Suppressor macrophage treated with lipopolysaccharide for 4 hours (primary cell): ENCODE measurements at places on chromosomes 16 and 17.

- DNase-seq, result no peak
These were observed 34.0 kb upstream of the ADAMTS18 start for GRCh38 chr16:77468831-77469230.

DNA sequence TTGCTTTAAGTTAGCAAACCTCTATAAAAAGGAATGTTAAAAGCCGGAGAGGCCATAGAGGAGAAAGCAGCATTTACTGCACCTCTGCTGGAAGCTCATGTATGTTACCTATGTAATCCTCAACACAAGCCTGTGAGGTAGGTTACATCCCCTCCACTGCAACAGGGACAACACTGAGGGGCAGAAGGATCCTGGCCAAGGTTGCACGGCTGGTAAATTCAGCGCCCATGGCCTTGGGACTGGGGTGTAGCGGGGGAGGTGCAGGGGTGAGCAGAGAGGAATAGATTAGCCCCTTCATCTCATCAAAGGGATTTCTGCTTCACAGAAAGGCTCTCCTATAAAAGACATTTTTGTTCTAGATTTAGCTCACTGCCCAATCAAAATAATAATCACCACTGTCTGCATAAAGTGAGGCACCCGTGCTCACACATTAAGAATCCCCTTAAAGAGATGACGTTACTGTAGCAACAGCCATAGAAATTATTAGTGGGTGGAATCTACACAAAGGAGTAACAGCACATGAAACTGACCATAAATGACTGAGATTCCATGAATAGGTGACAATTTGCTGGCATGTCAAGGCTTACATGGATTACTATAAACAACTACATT, 3.3 kb downstream of the ZCCHC14 start:
- no peak for DNase-seq

DNA sequence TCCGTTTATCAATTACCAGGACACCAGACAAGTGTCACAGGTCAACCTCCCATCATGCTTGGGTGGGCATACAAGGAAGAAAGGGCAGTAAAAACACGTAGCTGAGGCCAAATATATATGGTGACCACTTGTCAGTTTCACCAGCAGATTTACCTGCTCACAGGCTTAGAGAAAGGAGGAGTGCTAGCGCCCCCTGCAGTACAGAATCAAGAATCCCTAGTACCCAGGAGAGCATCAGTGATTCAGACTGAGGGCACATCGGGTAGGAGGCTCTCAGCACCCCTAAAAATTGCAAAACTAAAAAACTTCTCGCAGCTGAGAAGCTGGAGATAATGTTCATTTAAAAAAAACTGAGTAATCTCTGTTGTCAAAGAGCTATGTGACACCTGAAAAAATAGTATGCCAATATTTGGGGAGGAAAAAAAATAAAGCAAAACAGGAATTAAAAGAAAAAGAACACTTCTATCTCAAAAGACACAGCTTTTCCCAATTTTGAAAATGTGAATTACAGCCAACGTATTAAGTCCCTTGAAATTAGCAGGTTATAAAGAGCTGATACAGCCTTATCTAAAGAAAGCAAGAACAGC, 21.2 kb upstream of the MON1B start:
- peak; percentile 50 for DNase-seq

DNA sequence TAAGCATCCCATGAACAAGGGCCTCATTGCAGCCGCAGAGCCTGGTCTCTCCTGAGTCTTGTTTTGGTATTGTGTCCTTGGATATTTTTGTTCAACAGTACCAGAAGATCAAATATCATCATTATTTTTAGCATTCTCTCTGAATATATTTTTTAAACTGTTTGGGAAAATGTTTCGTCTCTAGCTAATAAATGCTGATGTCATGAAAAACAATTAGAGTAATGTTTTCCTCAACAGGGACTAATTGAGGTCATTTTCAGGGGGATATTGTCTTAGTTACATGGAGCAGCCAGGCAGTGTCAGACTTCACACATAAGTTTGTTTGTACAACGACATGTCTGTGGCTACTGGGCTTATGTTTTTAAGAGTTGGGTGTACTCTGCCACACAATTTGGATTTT, 805.3 kb upstream of the SOX9 start:
- no peak for DNase-seq

- no peak for DNase-seq
These were observed 6.7 kb downstream of the HAGHL start for GRCh38 chr16:733382-734207.

GRCh38 chr17:4175921-4176807, 33.2 kb downstream of the CYB5D2 start:
- no peak for DNase-seq

DNA sequence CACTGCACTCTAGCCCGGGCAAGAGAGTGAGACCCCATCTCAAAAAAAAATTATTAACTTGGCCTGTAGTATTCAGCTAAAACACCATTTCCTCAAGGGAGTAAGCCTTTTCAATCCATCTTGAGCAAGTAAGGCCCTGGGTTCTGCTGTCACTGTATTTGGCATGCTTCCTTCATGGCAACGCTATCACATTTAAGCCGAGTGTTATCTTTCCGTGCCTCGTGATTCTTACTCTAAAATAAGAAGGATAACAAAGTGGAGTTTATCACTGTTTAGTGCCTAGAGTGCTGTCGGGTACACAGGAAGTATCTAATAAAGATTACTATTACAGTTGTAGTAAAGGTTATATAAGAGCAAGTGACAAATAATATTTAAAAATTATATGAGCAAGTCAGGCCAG, 8.8 kb downstream of the VPS53 start:
- DNase-seq, result no peak

GRCh38 chr17:80358861-80359260, 56.1 kb upstream of the ENDOV start:
- DNase-seq, result no peak

DNA sequence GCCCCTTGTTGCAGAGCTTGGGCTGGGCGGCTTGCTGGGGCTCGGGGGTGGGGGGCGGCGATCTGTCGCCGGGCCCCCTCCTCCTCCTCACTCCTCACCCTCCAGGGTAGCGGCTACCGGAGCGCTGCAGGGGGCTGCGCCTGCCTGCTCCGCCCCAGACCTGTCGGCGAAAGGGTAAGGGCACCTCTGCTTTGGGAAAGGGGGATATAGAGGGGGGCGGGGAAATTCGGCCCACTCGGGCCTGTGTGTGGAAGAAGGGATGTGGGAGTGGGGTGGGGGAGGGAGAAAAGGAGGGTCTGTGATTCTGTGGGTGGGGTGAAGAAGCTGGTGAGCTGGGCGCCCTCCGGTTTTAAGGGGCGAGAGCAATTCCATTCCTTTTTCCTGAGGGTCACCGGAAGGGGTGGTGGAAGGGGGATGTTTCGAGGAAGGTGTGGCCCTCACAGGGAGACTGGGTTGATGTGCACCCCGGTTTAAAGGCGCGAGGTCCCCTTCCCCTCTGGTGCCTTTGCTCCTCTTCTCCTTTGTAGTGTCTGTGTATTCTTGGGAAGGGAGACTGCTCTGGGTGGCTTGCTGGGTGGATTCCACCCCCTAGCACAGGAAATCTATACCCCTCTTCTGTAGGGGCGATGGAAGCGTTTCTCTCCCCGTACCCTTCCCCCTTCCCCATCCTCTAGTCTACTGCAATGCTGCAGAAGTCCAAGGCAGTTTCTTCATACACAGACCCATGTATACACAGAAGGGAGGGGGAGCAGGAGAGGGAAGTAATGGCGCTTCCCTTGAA, 878 bp downstream of the TAOK1 start:
- DNase-seq, result peak; percentile 61

GRCh38 chr17:7496470-7497183, 12.5 kb downstream of the POLR2A start:
- DNase-seq, result no peak

- DNase-seq, result no peak
These were observed 11.8 kb downstream of the HASPIN start for GRCh38 chr17:3735515-3735914.

DNA sequence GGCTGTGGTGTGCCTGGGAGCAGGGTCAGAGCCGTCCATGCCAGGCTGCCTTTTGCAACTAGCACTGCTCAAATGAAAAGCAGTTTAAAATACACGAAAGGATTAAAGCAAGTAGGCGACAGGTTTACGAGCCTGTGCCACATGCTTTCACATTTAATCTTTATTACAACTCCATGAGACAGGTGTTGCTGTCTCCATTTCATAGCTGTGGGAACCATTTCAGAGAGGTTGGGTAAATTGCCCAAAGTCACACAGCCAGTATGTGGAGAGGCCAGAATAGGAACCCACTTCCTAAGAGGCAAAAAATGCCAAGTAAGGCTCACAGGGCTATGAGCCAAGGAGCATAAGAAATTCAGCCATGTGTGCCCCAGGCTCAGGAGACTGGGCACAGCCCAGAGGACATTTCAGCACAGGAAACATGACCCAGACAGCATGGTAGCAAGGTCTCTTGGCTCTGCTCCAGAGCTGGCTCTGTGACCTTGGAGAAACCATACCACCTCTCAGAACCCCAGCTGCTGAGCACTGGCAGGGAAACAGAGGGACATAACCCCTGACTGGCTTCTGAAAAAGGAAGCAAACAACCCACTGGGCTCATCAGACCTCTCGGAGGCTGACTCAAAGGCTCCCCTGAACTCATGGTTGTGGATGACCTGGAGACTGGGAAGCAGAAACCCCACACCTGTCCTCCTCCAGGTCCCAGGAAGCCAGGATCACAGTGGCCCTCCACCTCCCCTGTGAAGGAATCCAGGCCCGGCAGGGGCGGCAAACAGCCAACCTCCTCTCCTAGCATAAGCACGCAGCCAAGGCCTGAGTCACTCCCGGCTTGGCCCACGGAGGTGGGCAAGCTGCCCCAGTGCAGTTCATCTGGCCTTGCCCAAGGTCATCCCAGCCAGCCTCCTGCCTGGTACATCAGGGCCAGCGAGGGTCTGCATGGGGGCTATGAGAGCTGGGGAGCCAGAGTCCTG, 40.3 kb upstream of the MRPS23 start:
- DNase-seq, result peak; percentile 30

DNA sequence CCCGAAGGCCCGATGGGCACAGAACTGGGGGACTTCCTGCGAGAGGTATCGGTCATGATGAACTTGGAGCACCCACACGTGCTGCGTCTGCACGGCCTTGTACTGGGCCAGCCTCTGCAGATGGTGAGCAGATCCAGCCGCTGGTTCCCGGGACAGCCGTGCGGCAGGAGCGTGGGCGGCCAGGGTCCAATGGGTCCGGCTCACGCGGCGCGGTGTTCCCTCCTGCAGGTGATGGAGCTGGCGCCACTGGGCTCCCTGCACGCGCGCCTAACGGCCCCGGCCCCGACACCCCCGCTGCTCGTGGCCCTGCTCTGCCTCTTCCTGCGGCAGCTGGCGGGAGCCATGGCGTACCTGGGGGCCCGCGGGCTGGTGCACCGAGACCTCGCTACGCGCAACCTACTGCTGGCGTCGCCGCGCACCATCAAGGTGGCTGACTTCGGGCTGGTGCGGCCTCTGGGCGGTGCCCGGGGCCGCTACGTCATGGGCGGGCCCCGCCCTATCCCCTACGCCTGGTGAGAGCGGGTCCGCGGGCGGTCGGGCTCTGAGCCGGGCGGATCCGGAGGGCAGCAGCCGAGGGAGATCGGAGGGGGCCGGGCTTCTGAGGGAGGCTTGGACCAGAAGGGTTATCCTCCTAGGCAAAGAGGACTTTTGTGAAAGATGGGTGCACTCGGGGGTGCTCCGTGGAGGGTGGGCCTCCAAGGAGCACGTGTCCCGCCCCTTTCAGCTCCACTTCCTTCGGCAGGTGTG, 3.0 kb downstream of the TNK1 start:
- DNase-seq, result peak; percentile 40

GRCh38 chr17:17028059-17028877, 14.0 kb upstream of the MPRIP start:
- no peak for DNase-seq

DNA sequence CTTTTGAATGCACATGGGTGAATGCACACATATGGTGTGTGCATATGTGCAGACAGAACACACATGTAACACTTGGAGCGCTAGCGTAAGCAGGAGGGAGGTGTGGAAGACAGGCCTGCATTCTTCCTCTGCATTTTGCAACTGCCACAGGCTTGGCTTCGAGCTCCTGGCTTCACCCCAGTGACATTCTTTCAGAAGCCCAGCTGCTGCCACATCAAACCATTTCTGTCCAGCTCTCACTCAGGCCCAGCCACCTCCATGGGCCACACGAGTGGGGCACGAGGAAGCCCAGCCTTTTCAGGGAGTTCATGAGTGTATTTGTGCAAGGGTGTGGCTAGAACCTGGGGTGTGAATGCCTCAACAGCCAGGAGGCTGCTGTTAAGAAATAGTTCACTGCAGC, 18.8 kb downstream of the LGALS3BP start:
- DNase-seq, result no peak

GRCh38 chr17:66941249-66941648, 23.3 kb upstream of the CACNG4 start:
- no peak for DNase-seq

DNA sequence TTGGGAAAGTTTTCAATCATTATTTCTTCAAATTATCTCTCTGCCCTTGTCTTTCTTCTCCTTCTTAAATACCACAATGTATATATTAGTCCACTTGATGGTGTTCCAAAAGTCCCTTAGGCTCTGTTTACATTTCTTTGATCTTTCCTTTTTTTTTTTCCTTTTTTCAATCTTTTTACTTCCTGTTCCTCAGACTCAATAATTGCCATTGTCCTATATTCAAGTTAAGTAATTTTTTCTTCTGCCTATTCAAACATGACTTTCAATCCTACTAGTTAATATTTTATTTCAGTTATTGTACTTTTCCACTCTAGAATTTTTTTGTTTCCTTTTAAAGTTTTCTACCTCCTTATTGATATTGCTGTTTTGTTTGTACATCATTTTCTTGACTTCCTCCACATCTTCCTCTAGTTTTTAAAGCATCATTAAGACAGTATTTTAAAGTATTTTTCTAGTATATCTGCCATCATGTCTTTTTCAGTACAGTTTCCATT, 15.8 kb upstream of the UQCRC2 start:
- DNase-seq, result no peak

DNA sequence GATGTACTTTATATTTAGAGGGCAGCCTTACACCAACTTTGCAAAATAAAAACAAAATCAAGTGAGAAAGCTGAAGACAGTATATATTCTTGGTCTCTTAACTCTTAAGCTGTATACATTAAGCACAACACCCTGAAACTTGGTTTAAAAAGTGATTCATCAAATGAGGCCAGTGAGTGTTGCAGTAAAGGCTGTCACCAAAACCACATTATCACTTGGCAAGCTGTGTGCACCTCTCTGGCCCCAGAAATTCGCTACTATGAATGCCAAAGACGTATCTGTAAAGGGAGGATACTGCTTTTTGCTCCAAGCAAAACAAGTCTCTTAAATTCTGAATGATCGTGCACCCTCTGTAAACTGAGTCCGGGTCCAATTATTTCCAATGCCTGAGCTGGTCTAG, 163.9 kb downstream of the ZFHX3 start:
- no peak for DNase-seq

- no peak for DNase-seq
These were observed 49.8 kb downstream of the CDH1 start for GRCh38 chr16:68786685-68787418.

DNA sequence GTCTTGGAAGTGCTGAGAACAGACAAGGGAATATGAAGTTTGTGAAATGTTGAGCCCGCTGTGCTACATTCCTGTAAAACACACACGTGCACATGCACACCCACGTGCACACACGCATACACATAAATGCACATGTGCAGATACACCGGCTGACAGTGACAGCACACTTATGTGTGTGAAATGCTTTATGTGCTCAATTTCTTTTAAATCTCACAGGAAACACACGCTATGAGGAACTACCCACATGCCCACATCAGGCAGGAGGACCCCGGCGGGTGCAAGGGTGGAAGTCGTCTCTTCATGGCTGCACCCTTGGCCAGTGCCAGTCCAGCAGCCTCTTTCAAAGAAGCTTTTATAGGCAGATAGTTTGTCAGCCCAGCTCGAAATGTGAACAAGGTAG, 561 bp upstream of the WFDC1 start:
- DNase-seq, result peak; percentile 4

GRCh38 chr16:8763899-8764298, 33.5 kb downstream of the TMEM186 start:
- no peak for DNase-seq

- DNase-seq, result no peak
These were observed 32.7 kb downstream of the LITAF start for GRCh38 chr16:11554053-11554452.
